ENCODE measurements at places on chromosomes 16 and 17.
A peak's percentile ranks its signal among the peaks of the same experiment; 100 is the strongest.

- DNase-seq = no peak
Measured at GRCh38 chr17:8125947-8126490, 2.1 kb upstream of the HES7 start.

DNA sequence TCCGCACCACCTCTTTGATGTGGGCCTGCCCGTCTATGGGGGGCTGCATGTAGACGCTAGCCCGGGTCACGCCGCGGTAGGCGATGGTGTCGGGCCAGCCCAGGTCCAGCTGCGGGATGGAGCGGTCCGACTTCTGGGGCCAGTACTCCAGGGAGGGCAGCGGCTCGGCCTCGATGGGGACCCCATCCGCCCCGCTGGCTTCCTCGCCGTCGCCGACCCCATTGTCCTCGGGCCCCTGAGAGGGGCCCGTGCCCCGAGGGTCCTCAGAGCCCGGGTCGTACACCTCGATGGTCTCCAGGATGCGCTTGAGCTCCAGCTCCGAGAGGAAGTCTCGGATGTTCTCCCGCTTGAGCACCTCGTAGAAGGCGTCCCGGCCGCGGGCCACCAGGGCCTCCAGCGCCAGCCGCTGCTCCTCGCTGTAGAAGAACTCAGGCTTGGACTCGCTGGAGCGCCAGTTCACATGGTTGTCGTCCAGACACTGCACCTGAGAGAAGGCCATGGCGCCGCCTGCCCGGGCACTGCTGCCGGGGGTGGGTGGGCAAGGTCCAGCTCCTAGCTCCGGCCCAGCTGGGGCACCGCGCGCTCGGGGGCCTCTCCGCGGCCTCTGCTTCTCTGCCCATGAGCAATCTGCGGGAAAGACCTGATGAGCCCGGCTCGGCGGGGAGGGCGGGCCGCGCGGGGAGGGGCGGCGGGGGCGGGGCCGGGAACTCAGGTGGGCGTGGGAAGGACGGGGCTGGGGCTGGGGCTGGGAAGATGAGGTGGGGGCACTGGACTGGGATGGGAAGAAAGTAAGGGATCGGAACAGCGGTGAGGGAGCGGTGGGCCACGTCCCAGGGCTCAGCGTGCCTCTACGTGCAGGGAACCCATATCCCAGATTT is 782 bp downstream of the FAM83G start:
- peak; percentile 38 for DNase-seq

DNA sequence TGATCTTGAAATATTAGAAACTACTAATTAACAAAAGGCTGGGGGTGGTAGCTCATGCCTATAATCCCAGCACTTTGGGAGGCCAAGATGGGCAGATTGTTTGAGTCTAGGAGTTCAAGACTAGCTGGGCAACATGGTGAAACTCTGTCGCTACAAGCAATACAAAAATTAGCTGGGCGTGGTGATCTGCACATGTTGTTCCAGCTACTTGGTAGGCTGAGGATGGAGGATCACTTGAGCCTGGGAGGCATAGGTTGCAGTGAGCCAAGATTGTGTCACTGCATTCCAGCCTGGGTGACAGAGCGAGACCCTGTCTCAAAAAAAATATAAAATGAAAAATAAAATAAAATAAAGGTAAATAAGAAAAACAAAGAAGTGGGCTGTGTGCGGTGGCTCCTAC is 66.6 kb downstream of the ARSG start:
- DNase-seq = no peak

- DNase-seq = no peak
Measured at GRCh38 chr17:61423967-61424649, 24.5 kb downstream of the TBX2 start.

DNA sequence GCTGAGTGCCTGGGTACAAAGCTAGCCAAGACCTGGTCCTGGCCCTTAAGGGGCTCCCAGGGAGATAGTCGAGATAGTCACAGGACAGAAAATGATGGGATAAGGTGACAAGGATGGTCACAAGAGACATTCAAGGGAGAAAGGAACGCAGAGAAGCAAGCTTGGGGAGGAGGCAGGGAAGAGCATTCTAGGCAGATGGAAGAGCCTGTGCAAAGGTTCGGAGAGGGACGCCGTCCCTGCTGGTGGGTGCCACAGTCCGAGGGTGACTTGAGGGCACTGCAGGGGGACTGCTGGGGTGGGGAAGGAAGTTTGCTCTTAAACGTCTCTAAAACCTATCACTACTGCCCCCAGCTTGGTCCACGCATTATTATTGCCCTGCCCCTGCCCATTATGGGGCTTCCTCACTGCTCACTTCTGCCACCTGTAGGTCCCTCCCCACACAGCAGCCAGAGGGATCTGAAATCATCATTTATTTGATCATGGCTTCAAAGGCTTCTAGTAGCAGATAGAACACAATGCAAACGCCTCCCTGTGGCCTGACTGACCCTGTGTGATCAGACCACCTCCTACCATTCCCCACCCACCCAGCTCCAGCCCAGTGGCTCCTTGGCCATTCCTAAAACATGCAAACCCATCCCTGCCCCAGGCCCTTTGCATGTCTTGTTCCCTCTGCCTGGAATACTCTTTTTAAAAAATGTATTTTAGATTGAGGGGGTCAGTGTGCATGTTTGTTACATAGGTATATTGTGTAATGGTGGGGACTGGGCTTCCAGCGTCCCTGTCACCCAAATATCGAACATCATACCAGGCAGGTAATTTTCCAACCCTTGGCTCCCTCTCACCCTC is 60.3 kb downstream of the RMI2 start:
- DNase-seq = no peak

DNA sequence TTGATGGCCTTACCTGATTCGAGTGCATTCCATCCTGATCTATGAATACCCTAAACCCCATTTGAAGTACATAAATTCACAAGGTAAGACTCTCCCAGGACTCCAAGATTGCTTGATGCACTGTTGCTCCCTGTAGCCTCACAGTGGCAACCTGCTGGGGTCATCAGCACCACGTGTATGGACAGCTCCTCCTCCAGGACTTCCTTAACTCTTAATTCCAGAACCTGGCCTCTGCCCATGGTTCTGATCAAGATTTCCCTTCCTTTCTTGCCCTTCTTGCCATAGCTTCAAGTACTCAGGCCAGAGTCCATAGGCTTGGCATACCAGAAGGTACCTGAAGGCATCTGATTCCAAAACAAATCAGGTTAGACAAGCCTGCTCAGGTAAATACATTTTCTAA is 34.0 kb upstream of the NLK start:
- DNase-seq = peak; percentile 36

DNA sequence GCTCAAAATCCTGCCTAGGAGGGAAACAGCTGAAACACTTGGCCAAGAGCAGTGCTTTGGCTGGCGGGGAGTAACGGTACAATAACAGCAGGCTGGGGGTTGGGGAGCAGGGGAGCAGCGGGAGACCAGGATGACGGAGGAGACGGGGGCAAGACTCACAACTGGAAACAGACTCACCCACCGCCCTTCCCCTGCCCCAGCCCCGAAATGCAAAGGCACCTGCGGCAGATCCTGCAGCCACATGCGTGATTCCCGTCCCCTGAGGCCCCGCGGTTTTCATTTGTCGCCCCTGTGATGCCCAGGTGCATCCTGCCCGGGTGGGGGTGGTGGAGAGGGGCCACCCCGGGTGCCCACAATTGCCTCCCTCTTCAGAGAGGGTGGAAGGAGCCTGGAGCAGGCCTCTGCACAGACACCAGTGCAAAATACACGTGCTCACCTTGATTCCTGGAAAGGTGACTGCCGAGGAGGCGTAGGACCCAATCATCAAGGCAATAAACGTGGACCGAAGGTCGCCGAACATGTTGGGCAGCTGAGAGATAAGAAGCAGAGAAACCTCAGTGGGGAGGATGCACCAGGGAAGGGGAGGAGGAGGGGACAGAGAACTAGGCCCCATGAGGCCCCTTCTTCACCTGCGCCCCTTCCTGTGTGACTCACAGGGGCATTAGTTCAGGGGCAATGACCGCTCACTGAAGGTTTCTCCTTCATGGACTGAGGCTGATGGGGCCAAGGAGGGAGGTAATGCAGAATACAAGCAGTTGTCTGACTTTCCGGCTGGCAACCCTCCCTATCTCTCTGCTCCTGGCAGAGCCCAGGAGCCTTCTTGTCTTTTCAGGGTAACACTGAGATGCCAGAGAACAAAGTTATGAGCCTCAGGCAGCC is 30.4 kb upstream of the PITPNA start:
- no peak for DNase-seq

DNA sequence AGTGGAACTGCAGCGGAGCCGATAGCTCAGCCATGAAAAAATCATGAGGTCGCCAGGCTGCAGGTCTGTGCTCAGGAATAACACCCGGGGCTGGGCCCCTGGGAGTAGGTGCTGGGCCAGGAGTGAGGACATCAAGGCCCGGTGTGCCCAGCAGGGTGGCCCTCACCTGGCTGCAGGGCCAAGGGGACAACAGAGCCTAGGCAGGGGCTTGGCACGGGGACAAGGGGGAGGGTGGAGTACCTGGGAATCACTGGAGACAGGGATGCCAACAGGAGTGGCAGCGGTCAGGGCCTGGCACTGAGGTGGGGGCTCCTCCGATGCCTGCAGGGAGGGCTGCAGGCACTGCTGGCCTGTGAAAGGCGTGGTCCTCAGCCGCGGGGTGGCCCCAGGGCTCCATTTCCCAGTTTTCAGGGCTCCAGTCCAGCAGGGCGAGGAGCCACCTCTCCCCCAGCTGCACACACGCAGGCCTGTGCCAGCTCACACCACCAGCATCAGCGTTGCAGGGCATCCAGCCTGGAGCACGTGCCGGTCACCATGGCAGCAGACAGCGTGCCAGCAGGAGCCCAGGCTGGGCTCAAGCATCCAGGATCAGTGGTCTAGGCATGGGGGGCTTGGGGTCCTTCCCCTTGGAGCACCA is 4.7 kb upstream of the FSCN2 start:
- DNase-seq = peak; percentile 71

- DNase-seq = no peak
Measured at GRCh38 chr17:77302682-77303081, 161.9 kb downstream of the SEC14L1 start.

DNA sequence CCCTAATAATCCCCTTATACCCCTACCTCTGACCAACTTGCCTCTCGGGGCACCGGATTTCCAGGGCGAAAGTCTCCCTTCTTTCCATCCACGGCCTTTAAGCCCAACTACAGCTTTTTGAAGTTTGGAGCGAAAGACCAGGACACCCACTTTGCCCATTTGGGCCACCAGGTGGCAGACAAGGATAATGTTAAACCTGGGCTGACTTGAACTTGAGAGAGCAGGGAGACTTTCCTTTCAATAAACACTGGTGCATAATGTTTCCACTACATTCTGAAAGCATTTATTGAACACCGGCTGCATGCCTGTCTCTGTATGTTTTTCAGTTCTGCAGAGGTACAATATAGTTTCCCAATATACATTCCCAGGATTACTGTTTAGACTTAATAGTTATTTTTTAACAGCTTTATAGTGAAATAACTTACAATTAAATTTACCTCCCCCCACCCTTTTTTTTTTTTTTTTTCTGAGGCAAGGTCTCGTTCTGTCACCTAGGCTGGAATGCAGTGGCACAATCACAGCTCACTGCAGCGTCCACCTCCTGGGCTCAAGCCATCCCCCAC is 6.9 kb upstream of the CES3 start:
- DNase-seq = peak; percentile 72

GRCh38 chr17:45248132-45248957 is 13.5 kb downstream of the SPATA32 start:
- no peak for DNase-seq
